Gastrocnemius medialis (tissue), 4 donors: ENCODE measurements at places on chromosomes 1 and 21. TPM values are rescaled to one million over a fixed set of nuclear protein-coding genes. Genes with fewer than 3 reads are reported as not detected.

GRCh38 chr1:156860628-156861423 lies at the start of gene NTRK1:
Gene NTRK1, plus strand, starts transcription at chr1:156860865. Its CDS starts 70 bp downstream, at chr1:156860935.
- H3K4me1 ChIP-seq, result peaks cover 22% of the 10 kb centered on the region
- peak within 1 kb of the TSS; percentile 28 for H3K4me3 ChIP-seq

Gene LCE6A
- total RNA-seq, result not detected

- no peak overlapping the region for H3K27ac ChIP-seq
- DNase-seq, result no peak
- H3K4me3 ChIP-seq, result no peak overlapping the region
- H3K27me3 ChIP-seq, result no peaks in the 10 kb centered on the region
- no peaks in the 10 kb centered on the region for H3K36me3 ChIP-seq
- no peaks in the 10 kb centered on the region for H3K4me1 ChIP-seq
Observed at GRCh38 chr1:111406321-111406768, 21.2 kb downstream of the OVGP1 start.

Gene SPATA1
- not detected for total RNA-seq

Gene MRPL20
- total RNA-seq, result 202 TPM

DNA sequence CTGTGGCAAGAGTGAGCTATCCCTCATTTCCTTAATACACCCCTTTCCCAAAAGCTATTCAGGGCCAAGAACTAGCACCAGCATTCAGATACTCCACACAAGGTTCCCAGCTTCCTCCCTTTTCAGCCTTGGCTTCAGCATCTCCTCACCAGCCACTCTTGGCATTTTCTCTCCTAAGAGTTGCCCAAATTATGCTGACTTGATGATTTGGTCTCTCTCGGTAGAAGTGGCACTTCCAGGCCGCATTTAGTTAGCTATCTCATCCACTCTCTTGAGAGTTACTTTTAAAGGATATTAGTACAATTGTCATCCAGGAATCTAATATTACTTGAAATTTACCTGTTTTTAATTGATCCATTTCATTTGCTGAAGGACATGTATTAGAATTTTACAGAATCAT lies 199.0 kb upstream of the DMRTA2 start:
- no peak for DNase-seq
- no peak overlapping the region for H3K27ac ChIP-seq
- no peaks in the 10 kb centered on the region for H3K36me3 ChIP-seq
- no peak overlapping the region for H3K4me3 ChIP-seq
- H3K4me1 ChIP-seq, result no peaks in the 10 kb centered on the region

GRCh38 chr1:198747127-198747526 lies 108.3 kb downstream of the PTPRC start:
- H3K27me3 ChIP-seq, result no peaks in the 10 kb centered on the region
- H3K4me1 ChIP-seq, result no peaks in the 10 kb centered on the region
- no peaks in the 10 kb centered on the region for H3K36me3 ChIP-seq

GRCh38 chr21:45308194-45309068 lies 20.7 kb upstream of the POFUT2 start:
- H3K27me3 ChIP-seq, result peaks cover 16% of the 10 kb centered on the region
- H3K27ac ChIP-seq, result peak overlapping the region; percentile 78
- no peaks in the 10 kb centered on the region for H3K36me3 ChIP-seq
- H3K4me3 ChIP-seq, result no peak overlapping the region
- H3K4me1 ChIP-seq, result peaks cover 6% of the 10 kb centered on the region
- DNase-seq, result no peak

- no peak overlapping the region for H3K4me3 ChIP-seq
- DNase-seq, result no peak
- no peaks in the 10 kb centered on the region for H3K4me1 ChIP-seq
- no peaks in the 10 kb centered on the region for H3K36me3 ChIP-seq
- no peak overlapping the region for H3K27ac ChIP-seq
Observed at GRCh38 chr1:3578433-3578805, 32.9 kb downstream of the MEGF6 start.

Gene CFHR2
- not detected for total RNA-seq

GRCh38 chr1:213138892-213139291 lies 87.9 kb downstream of the RPS6KC1 start:
- H3K36me3 ChIP-seq, result no peaks in the 10 kb centered on the region
- no peak for DNase-seq
- peaks cover 22% of the 10 kb centered on the region for H3K4me1 ChIP-seq
- no peak overlapping the region for H3K4me3 ChIP-seq
- no peaks in the 10 kb centered on the region for H3K27me3 ChIP-seq

GRCh38 chr1:221900678-221901077 lies 158.8 kb upstream of the DUSP10 start:
- H3K4me1 ChIP-seq, result peaks cover 6% of the 10 kb centered on the region
- no peaks in the 10 kb centered on the region for H3K36me3 ChIP-seq
- DNase-seq, result no peak
- H3K27ac ChIP-seq, result no peak overlapping the region
- no peaks in the 10 kb centered on the region for H3K27me3 ChIP-seq

GRCh38 chr1:95744731-95745130 lies 510.7 kb downstream of the RWDD3 start:
- H3K36me3 ChIP-seq, result no peaks in the 10 kb centered on the region
- no peaks in the 10 kb centered on the region for H3K27me3 ChIP-seq
- no peak overlapping the region for H3K4me3 ChIP-seq
- H3K4me1 ChIP-seq, result no peaks in the 10 kb centered on the region
- H3K27ac ChIP-seq, result no peak overlapping the region
- no peak for DNase-seq

DNA sequence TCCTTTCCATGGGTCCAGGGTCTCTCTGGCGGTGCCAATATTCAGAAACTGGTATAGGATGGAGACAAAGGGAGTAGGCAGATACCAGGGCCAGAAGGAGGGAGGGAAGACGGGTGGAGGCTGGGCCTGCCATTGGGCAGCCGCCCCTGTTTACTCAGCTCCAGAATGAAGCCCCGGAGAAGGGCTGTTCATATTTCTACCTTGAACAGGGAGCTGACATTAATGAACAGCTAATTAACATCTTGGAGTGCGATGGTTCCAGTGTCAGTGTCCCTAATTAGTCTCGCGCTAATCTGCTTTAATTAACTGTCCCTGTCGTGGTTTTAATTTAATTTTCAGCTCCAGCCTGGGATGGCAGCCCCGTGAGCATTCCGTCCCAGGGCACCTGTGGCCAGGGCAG lies 113.8 kb downstream of the EPHB2 start:
- no peak overlapping the region for H3K27ac ChIP-seq
- H3K4me3 ChIP-seq, result no peak overlapping the region
- DNase-seq, result no peak
- H3K36me3 ChIP-seq, result no peaks in the 10 kb centered on the region
- peaks cover 6% of the 10 kb centered on the region for H3K4me1 ChIP-seq
- no peaks in the 10 kb centered on the region for H3K27me3 ChIP-seq

GRCh38 chr1:9551984-9552383 lies 12.7 kb downstream of the SLC25A33 start:
- no peak overlapping the region for H3K4me3 ChIP-seq
- H3K36me3 ChIP-seq, result peaks cover 7% of the 10 kb centered on the region
- H3K27ac ChIP-seq, result peak overlapping the region; percentile 95
- H3K4me1 ChIP-seq, result peaks cover 69% of the 10 kb centered on the region
- no peak for DNase-seq

DNA sequence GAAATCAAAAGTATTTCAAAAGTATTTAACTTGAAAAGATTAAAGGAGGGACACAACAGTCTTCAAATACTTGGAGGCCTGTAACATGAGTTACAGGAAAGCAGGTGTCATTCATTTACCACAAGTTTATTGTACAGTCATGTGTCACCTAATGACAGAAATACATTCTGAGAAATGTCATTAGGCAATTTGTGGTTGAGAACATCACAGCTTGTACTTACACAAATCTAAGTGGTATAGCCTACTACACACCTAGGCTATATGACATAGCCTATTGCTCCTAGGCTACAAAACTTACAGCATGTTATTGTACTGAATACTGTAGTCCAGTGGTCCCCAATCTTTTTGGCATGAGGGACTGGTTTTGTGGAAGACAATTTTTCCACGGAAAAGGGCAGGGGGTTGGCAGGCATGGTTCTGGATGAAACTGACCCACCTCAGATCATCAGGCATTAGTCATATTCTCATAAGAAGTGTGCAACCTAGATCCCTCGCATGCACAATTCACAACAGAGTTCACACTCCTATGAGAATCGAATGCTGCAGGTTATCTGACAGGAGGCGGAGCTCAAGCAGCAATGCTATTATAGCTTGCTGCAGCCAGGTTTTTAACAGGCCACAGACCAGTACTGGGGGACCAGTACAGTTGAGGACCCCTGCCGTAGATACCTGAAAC lies 25.0 kb upstream of the PHTF1 start:
- peaks cover 82% of the 10 kb centered on the region for H3K4me1 ChIP-seq
- H3K27ac ChIP-seq, result peak overlapping the region; percentile 81
- H3K36me3 ChIP-seq, result no peaks in the 10 kb centered on the region
- H3K27me3 ChIP-seq, result no peaks in the 10 kb centered on the region

Gene KCNT2
- total RNA-seq, result not detected

- H3K4me3 ChIP-seq, result no peak overlapping the region
- H3K27ac ChIP-seq, result no peak overlapping the region
- no peak for DNase-seq
- no peaks in the 10 kb centered on the region for H3K4me1 ChIP-seq
- H3K27me3 ChIP-seq, result no peaks in the 10 kb centered on the region
- no peaks in the 10 kb centered on the region for H3K36me3 ChIP-seq
Observed at GRCh38 chr21:32311621-32312020, 13.0 kb downstream of the MRAP start.

DNA sequence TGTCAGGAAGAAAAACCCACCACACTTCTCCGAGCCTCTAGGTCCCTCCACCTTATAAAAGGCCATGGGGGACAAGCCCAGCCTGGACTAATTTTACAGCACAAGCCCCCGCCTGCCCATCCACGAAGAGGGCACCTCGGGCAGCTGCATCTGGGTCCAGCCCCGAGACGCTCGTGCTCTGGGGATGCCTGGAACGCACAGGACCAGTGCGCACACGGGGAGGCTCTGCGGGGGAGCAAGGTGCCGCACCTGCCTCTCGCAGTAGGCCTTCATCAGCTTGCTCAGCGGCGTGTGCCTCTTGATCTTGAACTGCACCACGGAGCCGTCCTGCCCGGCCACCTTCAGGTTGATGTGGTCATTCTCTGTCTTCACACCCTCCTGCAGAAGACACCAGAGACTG lies 4.1 kb downstream of the SUMO3 start:
- H3K36me3 ChIP-seq, result no peaks in the 10 kb centered on the region
- no peak overlapping the region for H3K4me3 ChIP-seq
- no peak overlapping the region for H3K27ac ChIP-seq
- no peaks in the 10 kb centered on the region for H3K27me3 ChIP-seq

Gene MX2
- 3.1 TPM for total RNA-seq

Gene BRDT
- not detected for total RNA-seq

DNA sequence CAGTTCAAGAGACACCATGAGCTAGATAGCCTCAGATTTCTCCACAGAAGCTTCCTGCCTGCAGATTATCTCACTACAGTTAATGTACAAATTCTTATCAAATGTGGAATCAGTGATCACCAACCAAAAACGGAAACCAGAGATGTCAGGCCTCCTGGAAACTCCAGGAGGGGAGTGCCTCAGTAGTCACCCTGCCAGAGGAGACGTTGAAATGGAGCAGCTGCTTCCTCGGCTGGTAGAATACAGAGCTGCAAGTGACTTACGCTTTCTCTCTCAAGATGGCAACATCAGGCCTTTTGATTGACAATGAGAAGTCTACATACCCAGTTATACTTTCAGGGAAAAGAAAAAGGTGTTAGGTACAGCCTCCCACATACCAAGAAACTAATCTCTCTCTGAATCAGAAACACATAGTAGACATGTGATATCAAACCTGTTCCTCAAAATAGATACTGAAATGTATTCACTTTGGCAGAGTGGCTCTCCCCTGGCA lies 52.2 kb downstream of the ACP6 start:
- H3K36me3 ChIP-seq, result no peaks in the 10 kb centered on the region
- H3K4me3 ChIP-seq, result no peak overlapping the region
- peak overlapping the region; percentile 81 for H3K27ac ChIP-seq
- DNase-seq, result peak; percentile 62
- H3K4me1 ChIP-seq, result peaks cover 56% of the 10 kb centered on the region

GRCh38 chr1:192726820-192727504 lies 81.9 kb upstream of the RGS2 start:
- DNase-seq, result no peak
- no peak overlapping the region for H3K27ac ChIP-seq
- H3K36me3 ChIP-seq, result no peaks in the 10 kb centered on the region
- peaks cover 7% of the 10 kb centered on the region for H3K4me1 ChIP-seq

GRCh38 chr1:48652334-48652733 lies 124.4 kb downstream of the BEND5 start:
- DNase-seq, result no peak
- no peak overlapping the region for H3K4me3 ChIP-seq
- no peaks in the 10 kb centered on the region for H3K36me3 ChIP-seq
- H3K27me3 ChIP-seq, result no peaks in the 10 kb centered on the region
- peaks cover 3% of the 10 kb centered on the region for H3K4me1 ChIP-seq

DNA sequence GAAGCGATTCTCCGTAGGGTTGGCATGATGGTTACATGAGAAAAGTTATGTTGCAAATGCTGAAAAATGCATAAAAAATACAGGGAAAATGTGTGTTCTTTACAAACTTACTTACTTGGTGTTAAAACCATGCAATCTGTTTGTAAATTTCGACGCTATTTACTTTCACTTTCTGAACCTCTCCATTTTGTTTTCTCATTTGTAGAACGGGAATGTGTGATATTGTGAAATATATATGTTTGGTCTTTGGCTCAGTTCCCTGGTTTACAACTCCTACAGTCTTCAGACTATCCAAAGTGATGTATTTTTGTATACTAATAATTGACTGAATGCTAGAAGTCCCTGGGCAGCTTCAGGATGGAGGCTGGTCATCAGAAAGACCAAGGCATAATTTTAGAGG lies 982.3 kb downstream of the ADGRL2 start:
- no peaks in the 10 kb centered on the region for H3K36me3 ChIP-seq
- H3K4me1 ChIP-seq, result no peaks in the 10 kb centered on the region
- no peaks in the 10 kb centered on the region for H3K27me3 ChIP-seq
- H3K27ac ChIP-seq, result no peak overlapping the region
- no peak for DNase-seq

- no peaks in the 10 kb centered on the region for H3K4me1 ChIP-seq
- H3K36me3 ChIP-seq, result no peaks in the 10 kb centered on the region
- DNase-seq, result no peak
- no peak overlapping the region for H3K27ac ChIP-seq
- H3K4me3 ChIP-seq, result no peak overlapping the region
- H3K27me3 ChIP-seq, result no peaks in the 10 kb centered on the region
Observed at GRCh38 chr1:57258557-57259325, 165.1 kb downstream of the DAB1 start.

Gene KRTAP22-2
- total RNA-seq, result not detected

GRCh38 chr1:160061369-160062229 lies 8.4 kb downstream of the KCNJ10 start:
- H3K27me3 ChIP-seq, result no peaks in the 10 kb centered on the region
- no peak overlapping the region for H3K27ac ChIP-seq
- no peak overlapping the region for H3K4me3 ChIP-seq
- no peaks in the 10 kb centered on the region for H3K4me1 ChIP-seq
- no peak for DNase-seq

GRCh38 chr1:61052395-61053225 lies 29.8 kb upstream of the NFIA start:
- peak overlapping the region; percentile 75 for H3K4me3 ChIP-seq
- no peak for DNase-seq
- H3K27ac ChIP-seq, result peak overlapping the region; percentile 100
- H3K27me3 ChIP-seq, result no peaks in the 10 kb centered on the region
- H3K36me3 ChIP-seq, result no peaks in the 10 kb centered on the region
- H3K4me1 ChIP-seq, result peaks cover 41% of the 10 kb centered on the region

Gene GUCA2B
- not detected for total RNA-seq

Gene LENEP
- total RNA-seq, result not detected

Gene PROX1
- total RNA-seq, result 4.1 TPM

GRCh38 chr21:31557421-31558188 lies 101.9 kb upstream of the SOD1 start:
- no peak for DNase-seq
- H3K27ac ChIP-seq, result no peak overlapping the region
- peaks cover 43% of the 10 kb centered on the region for H3K27me3 ChIP-seq
- H3K4me1 ChIP-seq, result peaks cover 6% of the 10 kb centered on the region
- no peaks in the 10 kb centered on the region for H3K36me3 ChIP-seq
- peak overlapping the region; percentile 38 for H3K4me3 ChIP-seq

Gene C2CD2
- 3.0 TPM for total RNA-seq
